Eye (tissue), 1 donor: ENCODE measurements at places on chromosomes 1 and 21.

DNA sequence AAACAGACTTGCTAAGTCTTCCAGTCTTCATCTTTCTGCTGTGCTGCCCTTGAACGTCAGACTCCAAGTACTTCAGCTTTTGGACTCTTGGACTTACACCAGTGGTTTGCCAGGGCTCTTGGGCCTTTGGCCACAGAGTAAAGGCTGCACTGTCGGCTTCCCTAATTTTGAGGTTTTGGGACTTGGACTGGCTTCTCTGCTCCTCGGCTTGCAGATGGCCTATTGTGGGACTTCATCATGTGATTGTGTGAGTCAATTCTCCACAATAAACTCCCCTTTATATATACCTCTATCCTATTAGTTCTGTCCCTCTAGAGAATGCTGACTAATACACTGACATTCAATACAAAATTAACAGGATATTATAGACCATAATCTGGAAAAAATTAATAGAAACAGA, 628.1 kb downstream of the PLPP3 start:
- no peak for DNase-seq

- no peak for DNase-seq
Measured at GRCh38 chr1:101000131-101000873, 25.3 kb downstream of the DPH5 start.

GRCh38 chr1:7261490-7261889, 476.2 kb downstream of the CAMTA1 start:
- DNase-seq, result no peak

- no peak for DNase-seq
Measured at GRCh38 chr1:162217706-162218105, 148.2 kb downstream of the NOS1AP start.

DNA sequence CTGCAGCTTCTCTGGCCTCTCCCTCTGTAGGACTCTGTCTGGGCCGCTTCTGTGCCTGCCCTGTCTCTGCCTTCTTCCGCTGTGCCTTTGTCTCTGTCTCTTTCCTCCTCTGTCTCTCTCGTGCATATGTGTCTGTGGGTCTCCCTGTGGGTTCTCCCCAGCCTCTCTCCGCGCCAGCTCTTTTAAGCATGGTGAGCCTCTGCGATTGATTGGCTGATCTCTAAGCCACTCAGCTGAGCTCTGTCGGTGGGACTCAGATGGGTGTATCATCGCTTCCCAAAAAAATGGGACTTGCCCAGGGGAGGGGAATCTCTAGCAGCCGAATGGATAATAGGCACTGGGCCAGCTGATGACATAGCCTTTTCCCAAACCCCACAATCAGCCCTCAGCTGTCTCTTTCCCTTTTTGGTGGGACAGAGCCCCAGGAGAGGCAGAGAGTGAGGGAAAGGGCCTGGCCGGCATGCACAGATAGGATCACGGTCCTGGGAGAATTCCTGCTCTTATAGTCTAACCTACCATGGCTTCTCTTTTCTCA, at the start of gene ADAMTS4:
Gene ADAMTS4 (minus strand): TSS at position 158 of the 535 bp plus-strand sequence. CDS start 427 bp downstream, outside the sequence.
- DNase-seq, result peak; percentile 78

GRCh38 chr1:11720525-11720924, 15.4 kb upstream of the AGTRAP start:
- DNase-seq, result no peak

GRCh38 chr1:15426492-15427279, 11.6 kb upstream of the CTRC start:
- no peak for DNase-seq

DNA sequence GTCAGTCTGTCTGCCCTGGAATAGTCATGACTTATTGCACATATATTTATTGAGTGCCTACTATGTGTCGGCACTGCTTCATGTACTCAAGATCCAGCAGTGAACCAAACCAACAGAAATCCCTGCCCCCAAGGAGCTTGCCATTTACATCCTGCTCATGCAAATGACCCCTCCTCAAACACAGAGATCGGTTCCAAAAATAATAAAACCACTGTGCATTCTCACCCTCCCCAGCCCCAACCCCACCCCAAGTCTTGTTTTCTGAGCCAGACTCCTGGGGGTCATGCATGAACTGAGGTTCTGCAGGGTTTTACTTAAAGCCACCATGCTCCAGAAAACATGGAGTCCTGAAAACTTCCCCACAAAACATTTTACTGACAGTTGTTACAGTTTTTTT, 61.9 kb downstream of the KIAA0040 start:
- no peak for DNase-seq

DNA sequence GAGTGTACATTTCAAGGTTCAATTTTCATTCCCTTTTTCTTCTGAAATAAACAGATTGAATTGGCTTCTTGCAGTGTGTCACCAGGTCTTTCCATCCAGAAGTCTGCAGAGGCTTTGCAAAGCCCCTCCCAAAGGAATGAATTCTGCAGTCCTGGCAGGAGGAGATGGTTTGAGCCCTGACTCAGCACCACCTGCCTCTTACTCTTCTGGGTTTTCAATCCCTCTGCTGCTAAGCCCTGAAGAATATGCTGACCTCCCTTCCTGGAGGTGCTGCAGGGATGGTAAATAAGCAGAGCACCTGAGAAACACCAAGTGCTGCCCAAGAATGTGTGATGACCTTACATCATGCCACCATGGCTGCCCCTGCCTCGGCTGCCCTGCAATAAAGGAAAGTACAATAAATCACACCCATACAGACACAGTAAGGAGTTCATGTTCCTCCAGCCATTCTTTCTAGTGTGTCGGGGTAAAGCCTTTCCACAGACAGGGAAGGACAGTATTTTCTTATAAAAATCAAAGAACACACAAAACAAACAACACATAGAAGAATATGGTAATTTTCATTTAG, 209.2 kb downstream of the ZNF326 start:
- no peak for DNase-seq

DNA sequence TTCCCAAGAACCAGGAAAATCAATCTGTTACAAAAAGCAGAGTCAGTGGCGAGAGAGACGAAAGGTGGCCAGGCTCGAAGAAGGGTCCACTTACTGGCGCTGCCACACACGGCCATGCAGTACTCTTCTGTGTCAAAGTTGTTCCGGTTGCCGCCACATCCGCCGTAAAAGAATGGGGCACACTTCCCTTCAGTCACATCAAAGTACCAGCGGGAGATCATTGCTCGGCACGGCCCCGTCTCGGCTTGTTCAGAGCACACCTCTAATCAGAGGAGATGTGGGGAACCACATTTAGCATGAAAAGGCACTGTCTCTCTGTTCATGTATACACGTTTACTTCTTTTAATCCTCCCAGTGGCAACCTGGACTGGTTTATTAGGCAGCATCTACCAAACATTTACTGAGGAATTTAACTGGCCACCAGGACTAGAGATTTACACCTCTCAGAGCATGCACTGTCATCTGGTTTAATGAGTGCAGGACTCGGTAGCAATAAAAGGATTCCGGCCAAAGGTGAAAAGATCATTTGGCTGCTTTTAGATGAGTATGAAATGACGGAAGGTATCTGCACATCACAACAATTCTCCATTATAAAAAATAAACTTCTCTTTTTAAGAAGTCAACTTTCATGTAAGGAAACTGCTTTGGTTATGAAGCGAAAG, 170.5 kb downstream of the APP start:
- DNase-seq, result no peak

DNA sequence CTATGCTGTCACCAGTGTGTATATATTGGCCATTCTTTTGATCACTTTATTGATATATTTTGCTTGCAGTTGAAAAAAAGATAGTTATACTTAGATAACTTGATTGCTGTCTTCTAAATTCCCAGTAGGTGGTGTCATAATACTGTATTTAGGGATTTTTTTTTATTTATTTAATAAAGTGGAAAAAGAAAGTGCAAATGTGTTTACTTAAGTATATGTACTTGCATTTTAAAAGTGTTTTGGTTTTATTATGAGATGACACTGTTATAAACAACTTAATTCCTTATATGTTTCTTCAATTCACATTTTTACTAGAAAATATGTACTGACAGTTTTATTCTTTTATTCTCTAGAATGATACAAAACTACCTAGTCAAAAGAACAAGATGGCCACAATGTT, 164.8 kb downstream of the USP25 start:
- DNase-seq, result peak; percentile 47

- DNase-seq, result no peak
Measured at GRCh38 chr1:228263636-228264035, 55.8 kb downstream of the OBSCN start.

GRCh38 chr1:211951856-211952255, 83.5 kb downstream of the INTS7 start:
- no peak for DNase-seq

DNA sequence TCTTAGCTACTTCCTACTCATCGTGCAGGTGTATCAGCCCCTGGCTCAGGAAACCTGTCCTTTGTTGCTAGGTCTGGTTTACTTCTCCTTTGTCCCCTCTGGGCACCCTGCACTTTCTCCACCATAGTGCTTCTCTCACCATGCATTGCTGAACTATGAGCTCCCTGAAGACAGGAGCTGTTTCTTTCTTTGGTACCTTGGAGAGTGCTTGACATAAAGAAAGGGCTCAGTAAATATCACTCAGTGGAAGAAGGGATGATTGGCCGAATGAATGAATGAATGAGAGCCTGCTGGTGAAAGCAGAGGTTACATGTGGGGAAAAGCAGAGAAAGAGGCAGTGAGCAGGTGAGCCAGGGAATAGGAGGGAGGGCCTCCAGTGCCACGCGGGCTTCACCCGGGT, 9.8 kb upstream of the HMGB4 start:
- no peak for DNase-seq

DNA sequence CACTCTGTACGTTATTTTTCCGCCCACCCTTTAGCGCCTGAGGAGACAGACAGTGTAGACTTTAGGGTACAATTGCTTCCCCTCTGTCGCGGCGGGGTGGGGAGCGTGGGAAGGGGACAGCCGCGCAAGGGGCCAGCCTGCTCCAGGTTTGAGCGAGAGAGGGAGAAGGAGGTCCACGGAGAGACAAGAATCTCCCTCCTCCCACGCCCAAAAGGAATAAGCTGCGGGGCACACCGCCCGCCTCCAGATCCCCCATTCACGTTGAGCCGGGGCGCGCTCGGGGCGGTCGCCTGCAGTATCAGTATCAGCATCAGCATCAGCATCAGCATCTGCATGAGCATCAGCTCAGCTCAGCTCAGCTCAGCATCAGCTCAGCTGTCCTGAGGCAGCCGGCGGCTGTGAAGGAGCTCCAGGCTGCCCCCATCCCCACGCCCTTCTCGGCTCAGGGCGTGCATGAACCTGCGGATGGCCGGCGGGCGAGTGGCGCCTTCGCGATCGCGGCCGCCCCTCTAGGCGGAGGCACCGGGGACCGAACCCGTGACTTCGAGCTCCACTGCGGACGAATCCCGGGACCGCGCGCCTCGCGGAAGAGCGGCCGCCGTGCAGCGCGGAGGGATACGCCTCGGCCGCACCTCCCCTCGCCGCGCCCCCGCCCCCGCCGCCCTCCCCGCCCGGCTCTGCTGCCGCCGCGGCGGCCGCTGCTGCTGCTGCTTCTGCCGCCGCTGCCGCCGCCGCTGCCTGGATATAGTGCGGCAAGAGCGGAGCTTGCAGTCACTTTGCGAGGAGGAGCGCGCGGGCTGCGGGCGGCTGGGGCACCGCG, at the start of gene NCAM2:
Gene NCAM2 (plus strand): TSS at position 774 of the 820 bp plus-strand sequence.
- DNase-seq, result peak; percentile 91

GRCh38 chr1:119000371-119001180, 12.4 kb upstream of the TBX15 start:
- peak; percentile 70 for DNase-seq

DNA sequence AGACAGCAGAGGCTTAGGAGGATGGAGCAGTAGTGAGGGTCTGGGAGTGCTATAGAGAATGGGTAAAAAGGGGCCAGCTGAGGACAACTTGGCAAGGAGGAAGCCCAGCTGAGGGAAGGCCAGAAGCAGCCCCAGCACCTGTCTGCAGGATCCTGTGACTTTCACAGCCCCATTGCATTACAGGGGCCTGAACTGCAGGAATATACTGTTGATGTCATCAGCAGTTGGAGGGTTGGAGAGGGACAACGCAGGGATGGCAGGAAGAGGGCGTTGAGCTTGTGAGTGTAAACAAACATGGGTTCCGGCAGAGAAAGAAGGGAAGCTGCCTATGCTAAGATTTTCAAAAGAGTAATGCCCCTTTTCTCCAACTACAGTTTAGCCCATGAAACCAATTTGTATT, 628.5 kb downstream of the SMYD3 start:
- no peak for DNase-seq

DNA sequence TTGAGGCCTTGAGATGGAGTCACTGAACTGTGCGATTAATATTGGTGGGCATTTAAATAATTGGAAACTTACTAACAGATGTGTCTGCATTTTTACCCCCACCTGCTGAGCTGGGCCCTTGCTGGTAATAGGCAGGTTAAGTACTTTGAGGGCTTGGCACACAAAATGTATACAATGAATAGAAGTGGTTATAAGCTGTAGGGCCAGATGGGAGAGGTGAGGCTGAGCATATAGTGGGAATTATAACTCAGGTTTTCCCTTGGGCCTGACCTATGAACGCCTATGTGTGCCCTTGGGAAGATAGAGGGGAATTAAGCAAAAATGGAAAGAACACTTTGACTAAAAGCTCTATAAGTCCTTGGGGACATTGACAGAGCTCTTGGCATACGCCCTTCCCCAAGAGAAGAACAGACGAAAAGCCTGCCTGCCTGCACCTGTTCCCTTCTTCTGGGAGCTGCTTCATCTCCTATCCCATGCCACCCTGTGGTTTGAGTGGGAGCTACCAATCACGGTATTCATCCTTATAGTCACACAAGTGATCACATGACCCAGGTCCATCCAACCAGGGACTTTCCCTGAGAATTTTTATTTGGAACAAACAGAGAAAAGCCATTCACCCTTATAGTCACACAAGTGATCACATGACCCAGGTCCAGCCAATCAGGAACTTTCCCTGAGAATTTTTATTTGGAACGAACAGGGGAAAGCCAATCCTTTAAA, 260.7 kb upstream of the CSF3R start:
- DNase-seq, result peak; percentile 9

GRCh38 chr1:33181921-33182341, at the start of gene TRIM62:
Gene TRIM62 (minus strand): TSS chr1:33182043. CDS start chr1:33181432, 611 bp downstream.
- DNase-seq, result peak; percentile 96

GRCh38 chr1:22810378-22810777, 99.7 kb downstream of the EPHB2 start:
- no peak for DNase-seq

GRCh38 chr1:205584732-205585131, 47.1 kb downstream of the ELK4 start:
- DNase-seq, result no peak

- DNase-seq, result peak; percentile 51
Measured at GRCh38 chr1:39395357-39395831, 96.0 kb upstream of the BMP8A start.

DNA sequence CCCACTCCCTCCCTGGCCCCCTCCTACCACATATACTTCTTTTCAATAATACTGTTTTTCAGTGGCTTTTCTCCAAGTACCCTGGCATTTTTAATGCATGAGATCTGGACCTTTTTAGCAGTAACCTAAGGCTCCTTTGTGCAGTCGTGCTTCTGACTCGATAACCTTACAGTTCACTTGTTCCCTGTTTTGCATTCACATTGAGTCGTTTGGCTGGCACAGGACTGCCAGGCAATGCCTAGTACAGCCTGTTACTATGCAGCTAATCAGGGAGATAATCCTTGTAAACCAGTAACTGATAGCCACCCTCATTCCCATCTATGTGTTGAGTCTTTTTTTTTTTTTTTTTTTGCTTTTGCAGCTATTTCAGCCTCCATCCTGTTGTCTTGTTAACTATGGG, 3.7 kb downstream of the ATP1B1 start:
- peak; percentile 68 for DNase-seq

- no peak for DNase-seq
Measured at GRCh38 chr1:31502926-31503511, 73.3 kb upstream of the TINAGL1 start.
